ENCODE measurements at places on chromosomes 12 and 14.

GRCh38 chr12:107458163-107458562, 227.4 kb upstream of the PWP1 start:
- DNase-seq = no peak

GRCh38 chr12:53754188-53754585, 2.4 kb upstream of the CISTR start:
- no peak for DNase-seq

DNA sequence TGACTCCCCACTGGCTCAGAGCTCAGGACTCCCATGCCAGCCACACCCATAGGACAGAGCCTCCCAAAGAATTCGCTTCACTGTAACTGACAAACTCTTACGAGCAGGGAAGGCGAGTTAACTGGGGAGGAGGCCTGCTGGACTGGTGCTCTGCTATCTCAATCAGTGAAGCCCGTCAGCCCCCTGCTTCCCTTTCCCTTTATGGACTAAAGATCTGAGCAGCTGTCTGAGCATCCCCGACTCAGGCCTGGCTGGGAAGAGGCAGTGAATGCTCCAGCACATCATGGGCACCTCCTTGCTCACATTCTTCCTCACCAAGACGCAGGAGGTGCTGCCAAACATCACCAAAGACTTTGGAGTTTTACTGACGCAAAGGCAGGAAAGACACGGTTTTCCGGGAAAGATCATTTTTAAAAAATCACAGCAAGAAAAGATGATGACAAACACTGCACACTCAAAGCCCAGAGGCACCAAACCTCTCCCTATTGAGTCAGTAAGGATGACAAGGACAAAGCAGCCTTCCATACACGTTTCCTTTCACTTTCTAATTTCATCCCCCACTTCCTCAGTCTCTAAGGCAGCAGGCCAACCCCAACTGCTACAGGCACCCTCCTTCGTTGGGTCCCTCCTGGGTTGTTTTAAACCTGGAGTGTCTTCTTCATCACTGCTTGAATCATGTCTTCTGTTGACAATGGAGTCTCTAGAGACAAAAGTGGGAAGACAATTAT, 45.0 kb upstream of the P2RX7 start:
- DNase-seq = no peak

GRCh38 chr14:96058576-96059200, 19.5 kb downstream of the C14orf132 start:
- no peak for DNase-seq

DNA sequence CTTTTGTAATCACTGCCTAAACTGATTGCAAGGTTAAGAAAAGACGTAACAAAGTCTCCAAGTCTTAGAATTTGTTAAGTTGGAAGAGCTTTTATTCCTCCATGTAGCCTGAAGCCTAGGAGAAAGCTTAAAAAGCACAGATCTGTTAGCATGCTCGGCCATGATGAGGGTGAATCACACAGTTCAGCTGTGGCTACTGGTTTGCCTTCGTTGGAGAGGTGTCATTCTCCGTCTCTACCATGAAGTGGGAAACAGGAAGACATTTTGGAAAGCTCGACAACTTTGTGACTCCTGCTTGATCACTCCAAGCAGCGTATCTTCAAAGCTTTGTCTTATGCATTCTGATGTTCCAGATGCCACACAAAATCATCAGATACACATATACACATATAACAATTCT, 27.1 kb downstream of the DCP1B start:
- DNase-seq = no peak

- no peak for DNase-seq
These were observed 6.5 kb upstream of the CDK2AP1 start for GRCh38 chr12:123278101-123278627.

DNA sequence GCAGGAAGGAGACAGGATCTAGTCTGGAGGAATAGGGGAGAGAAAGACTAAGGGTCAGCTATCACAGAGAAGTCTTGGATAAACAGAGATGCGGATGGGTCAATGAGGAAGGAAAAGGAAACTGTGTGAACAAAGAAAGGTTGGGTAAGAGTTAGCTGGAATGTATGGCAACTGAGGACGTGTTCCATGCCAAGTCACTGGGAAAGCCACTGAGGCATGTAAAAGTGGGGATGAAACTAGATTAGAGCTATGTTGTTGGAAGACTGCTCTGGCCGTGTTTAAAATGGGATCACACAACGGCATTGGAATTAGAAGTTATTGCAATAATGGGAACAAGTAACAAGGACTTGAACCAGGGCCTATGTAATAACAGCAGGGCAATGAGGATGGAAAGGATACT, 3.9 kb upstream of the NR2C1 start:
- DNase-seq = no peak

- no peak for DNase-seq
These were observed 18.6 kb downstream of the SH2B3 start for GRCh38 chr12:111424189-111424792.

DNA sequence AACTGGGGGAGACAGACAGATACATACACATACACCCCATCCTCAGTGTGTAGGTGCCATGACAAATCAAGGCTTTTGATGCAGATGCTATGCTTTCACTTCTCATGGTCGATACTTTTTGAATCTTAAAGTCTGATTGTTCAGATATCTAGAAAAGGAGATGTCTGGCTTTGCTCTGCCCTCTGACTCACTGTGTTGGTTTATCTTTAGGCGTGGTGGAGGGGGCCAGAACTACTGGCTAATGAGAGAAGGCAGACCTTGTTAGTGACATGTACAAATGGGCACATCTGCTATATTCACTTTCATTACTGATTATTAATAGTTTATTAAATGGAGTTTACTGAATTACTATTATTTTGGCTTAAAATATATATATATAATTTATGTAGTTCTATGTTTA, 444.3 kb upstream of the RGS6 start:
- DNase-seq = no peak

DNA sequence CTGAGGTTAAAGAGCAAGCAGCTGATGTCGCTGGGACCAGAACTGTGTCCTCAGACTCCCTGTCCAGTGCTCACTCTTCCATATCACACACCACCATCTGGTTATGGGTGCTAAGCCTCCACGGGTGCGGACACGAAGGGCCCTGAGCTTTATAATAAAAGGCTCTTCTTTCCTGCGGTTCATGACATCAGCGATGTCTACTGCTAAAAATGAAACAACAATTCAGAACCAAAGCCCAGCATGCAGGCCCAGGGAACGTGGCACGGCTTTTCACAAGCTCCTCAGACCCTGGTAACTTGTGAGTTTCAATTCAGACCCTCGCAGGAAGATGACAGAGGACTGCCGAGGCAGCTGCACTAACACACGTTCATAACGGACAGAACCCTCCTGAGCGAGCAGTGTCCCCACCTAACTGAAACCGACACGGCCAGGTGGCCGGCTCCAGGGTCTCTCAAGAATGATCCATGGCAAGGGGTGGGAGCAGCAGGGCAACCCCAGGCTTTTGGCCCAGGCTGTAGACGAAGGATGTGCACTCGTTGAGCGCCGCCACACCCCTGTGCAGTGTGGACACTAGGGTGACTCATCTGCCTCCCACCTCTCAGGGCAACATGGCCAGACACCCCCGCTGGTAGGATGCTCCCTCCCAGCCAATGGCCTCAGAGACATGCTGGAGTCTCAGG, 180.3 kb downstream of the CALM1 start:
- DNase-seq = no peak

GRCh38 chr12:78802593-78802992, 62.0 kb upstream of the SYT1 start:
- no peak for DNase-seq

DNA sequence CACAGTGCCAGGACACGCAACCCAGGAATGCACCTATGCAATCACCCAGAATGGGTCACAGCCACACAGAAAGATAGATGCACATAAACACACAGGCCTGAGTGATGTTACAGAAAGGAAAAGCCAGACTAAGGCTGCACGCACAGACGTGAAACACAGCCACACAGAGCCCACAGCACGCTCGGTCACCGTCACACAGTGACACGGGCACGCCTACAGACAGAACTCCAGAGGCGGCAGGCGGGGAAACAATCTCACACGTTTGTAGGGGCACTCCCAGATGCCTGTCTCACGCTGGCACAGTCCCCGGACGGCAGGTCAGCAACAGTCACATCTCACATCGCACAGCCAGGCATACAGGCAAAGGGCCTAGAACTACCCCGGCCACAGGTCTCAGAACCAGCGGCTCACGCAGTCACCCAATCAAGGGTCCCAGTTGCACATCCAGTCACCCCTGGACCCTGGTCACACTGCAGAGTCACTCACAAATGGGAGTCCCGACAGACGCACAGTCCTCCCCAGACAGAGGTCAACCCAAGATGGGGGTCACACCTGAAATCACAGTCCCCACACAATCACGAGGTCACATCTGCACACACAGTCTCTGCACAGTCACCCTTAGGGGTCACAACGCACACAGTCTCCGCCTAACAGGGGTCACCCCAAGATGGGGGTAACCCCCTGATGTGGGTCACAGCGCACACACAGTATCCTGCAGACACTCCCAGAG, 790 bp downstream of the SSH1 start:
- peak; percentile 77 for DNase-seq

- DNase-seq = no peak
These were observed 11.3 kb downstream of the GARIN6 start for GRCh38 chr12:99658671-99659349.

DNA sequence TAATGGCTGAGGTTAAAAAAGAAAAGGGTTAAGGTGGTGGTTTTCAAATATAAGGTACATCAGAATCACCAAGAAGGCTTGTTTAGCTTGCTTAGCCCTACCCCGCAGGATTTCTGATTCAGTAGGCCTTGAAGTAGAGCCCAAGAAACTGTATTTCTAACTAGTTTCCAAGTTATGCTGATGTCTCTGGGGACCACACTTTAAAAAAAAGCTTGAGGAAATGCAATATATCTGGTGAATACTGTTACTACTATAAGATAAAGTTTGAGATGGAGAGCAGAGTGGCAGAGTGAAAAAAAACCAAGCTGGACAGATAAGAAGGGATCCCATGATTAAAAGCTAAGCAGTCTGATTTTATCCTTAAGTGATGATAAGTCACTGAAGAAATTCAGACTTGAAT, 18.3 kb upstream of the GXYLT1 start:
- no peak for DNase-seq

GRCh38 chr12:53325511-53326061, 4.2 kb upstream of the AAAS start:
- DNase-seq = peak; percentile 20

GRCh38 chr14:78358591-78358990, 188.4 kb downstream of the NRXN3 start:
- no peak for DNase-seq

DNA sequence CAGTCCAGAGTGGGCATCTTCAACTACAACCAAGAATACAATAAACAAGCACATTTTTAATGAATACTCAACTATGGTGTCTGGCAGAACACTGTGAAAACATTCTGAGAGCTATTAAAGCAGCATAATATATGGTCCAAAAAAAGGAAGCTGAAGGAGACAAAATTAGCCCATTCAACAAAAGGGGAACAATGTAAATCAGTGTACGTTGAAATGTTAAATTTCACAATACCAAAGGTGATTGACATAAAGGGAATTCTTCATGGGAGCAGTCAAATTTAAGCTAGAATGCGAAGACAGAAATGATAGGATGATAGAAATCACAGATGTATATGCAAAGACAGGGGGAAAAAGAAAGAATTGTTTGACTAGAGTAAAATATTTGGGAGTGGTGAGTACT, 41.3 kb upstream of the SYCP3 start:
- no peak for DNase-seq

DNA sequence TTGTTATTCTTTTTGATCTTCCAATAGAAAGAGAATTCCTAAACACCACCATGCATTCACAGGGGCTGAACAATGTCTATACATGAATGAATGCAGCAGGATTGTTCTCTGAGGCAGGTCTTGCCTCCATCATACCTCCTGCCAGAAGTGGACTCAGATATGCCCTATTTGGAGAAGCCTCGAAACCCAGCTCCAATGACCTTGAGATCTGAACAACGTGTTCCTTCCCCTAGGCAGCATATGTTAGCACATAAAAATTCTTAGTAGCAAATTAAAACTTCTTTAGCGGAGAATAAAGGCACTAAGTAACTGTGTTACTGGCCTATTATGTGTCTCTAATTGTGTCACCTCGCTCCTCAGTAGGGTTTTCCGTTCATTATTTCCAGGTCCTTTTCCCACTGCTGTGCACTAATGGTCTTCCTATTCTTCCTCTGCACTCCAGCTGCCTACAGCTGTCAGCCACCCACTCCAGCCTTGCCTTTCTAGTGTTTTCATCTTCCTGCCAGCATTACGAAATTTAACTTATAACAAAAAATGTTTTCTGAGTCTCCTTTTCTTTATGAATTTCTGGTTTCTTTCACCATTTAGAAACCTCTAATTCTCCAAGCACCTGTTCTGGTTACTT, 62.6 kb upstream of the IGF1 start:
- no peak for DNase-seq

DNA sequence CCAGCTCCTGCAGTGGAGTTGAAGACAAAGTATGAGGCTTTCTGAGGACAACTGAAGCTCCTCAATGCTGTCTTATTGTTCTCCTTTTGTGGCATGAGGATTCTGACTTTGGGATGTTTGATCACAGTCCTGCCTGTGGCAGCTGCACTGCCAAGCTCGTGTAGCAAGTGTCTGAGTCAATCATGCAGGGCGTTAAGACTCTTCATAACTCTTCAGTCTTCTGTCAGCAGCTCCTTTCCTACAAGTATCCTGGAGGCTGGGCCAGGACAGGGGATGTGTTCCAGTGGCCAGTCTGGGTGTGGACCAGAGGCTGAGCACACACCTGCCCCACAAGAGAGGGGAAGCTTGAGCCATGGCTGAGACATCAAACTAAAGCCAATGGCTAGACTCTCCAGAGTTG, 94.3 kb downstream of the PELI2 start:
- no peak for DNase-seq

GRCh38 chr12:94849411-94849976, 154.0 kb downstream of the NDUFA12 start:
- DNase-seq = no peak

- DNase-seq = no peak
These were observed 7.0 kb downstream of the FOXA1 start for GRCh38 chr14:37587881-37588666.

- DNase-seq = no peak
These were observed 23.0 kb upstream of the TTC7B start for GRCh38 chr14:90839024-90839888.

DNA sequence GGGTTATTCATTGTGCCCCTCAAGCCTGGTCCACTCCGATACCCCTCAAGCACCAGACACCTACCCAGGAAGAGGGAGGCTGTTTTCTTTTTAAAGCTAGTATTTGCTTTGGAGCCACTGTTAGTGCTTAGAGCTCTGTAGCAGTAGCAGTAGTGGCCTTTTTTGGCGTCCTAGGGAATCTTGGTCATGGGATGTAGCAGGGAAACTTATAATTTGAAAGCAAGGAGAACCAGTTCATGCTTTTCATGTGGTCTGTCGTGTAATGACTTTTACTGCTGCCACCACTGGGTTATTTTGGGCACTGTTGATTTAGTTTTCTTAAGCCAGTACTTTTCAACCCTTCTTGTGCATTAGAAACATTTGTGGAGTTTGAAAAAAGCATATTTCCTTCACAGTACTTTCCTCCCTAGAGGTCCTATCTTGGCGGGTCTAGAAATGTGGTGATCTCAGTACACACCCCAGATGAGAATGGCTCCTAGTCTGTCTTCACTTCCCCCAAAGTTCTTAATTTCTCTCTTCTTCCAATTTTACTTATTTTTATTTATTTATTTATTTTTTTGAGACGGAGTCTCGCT, 49.7 kb downstream of the MARK3 start:
- DNase-seq = no peak

Measured in stimulated activated CD4-positive, alpha-beta T cell treated with anti-CD3 and anti-CD28 coated beads, Interleukin-4, amount 100 ng/mL, for 24 hours (primary cell).